T-helper 2 cell treated with Interferon-gamma antibody and Interleukin-4, amounts not matched to agents 100 ng/mL and 5 ng/mL, for 36 hours (primary cell): ENCODE measurements at places on chromosomes 2 and 18. TPM values are rescaled to one million over a fixed set of nuclear protein-coding genes. Genes with fewer than 3 reads are reported as not detected.

Gene RAB3GAP1
- total RNA-seq = 22.3 and 22.8 TPM in 2 replicates

Gene G6PC2
- total RNA-seq = not detected in 2 replicates

Gene FIGN
- total RNA-seq = not detected in 2 replicates

Gene ATP8B1
- not detected in 2 replicates for total RNA-seq

Gene ZNF804A
- not detected in 2 replicates for total RNA-seq

Gene SMPD4
- 74.5 and 79.0 TPM in 2 replicates for total RNA-seq

Gene SLC4A5
- total RNA-seq = 0.86 and 3.1 TPM in 2 replicates

Gene SPATA3
- not detected in 2 replicates for total RNA-seq

Gene RPRM
- total RNA-seq = not detected in 2 replicates

Gene CD207
- total RNA-seq = not detected in 2 replicates

Gene ANKRD36
- total RNA-seq = 64.9 and 66.5 TPM in 2 replicates

Gene HOXD4
- total RNA-seq = not detected in 2 replicates

Gene RSAD2
- 34.2 and 35.0 TPM in 2 replicates for total RNA-seq

Gene HK2
- total RNA-seq = 34.2 and 37.0 TPM in 2 replicates

Gene HRH4
- total RNA-seq = 2.0 and 2.7 TPM in 2 replicates

Gene CCDC150
- total RNA-seq = 9.0 and 9.6 TPM in 2 replicates

Gene EVA1A
- not detected in 2 replicates for total RNA-seq
